ENCODE measurements at places on chromosomes 5 and 9.

- no peak for DNase-seq
Observed at GRCh38 chr9:110922145-110922544, 116.1 kb downstream of the LPAR1 start.

- peak; percentile 9 for DNase-seq
Observed at GRCh38 chr9:34332076-34332964, 3.0 kb downstream of the NUDT2 start.

DNA sequence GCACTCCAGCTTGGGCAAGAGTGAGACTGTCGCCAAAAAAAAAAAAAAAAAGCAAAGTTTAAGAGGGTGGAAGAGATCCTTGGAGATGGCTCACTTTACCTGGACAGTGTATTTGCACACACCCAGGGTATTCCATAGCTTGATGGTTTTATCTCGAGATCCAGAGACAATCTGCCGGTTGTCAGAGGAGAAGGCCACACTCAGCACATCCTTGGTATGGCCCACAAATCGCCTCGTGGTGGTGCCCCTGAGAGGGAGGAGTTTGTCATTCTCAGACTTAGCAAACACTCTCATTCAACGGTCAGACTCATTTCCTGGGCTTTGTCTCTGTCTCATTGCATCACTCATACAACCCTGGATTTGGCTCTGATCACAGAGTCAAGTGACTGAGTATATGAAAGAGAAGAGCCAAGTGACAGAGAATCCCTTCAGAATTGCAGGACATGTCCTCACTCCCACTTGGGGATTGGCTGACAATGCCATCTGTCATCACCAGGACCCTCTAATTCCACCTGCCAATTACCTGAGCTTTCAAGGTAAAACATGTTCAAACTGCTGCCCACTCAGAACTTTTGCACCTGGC is 2.2 kb downstream of the RACK1 start:
- DNase-seq, result no peak

DNA sequence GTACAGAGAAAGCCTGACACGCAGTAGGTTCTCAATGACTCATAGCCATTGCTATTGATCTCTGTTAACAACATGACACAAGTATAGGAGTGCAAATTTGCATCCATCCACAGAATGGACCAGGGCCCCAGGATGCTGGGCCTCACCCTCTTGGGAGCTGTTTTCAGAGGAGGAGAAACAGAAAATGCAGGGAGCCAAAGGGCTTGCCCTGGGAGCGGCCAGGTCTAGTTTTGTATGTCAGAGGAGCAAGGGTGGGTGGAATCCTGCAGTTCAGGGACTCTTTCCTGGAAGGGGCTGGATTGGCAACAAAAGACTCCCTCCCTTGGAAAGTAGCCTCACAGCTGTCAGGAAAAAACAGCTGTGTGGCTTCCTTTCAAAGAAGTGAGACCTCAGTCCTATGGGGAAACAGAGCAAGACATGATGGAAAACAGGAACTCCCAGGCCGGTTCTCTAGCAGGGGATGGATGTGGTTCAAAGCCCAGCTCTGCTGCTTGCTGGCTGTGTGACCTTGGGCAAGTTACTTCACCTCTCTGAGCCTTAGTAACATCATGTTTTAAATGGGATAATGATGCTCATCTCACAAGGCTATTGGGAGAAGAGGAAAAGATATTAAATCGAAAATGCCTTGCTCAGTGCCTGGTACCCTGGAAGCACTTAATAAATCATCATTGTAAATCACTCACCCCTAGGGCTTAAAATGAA is 50.5 kb upstream of the SH3PXD2B start:
- no peak for DNase-seq

- DNase-seq, result no peak
Observed at GRCh38 chr5:37789991-37790390, 49.9 kb downstream of the GDNF start.

DNA sequence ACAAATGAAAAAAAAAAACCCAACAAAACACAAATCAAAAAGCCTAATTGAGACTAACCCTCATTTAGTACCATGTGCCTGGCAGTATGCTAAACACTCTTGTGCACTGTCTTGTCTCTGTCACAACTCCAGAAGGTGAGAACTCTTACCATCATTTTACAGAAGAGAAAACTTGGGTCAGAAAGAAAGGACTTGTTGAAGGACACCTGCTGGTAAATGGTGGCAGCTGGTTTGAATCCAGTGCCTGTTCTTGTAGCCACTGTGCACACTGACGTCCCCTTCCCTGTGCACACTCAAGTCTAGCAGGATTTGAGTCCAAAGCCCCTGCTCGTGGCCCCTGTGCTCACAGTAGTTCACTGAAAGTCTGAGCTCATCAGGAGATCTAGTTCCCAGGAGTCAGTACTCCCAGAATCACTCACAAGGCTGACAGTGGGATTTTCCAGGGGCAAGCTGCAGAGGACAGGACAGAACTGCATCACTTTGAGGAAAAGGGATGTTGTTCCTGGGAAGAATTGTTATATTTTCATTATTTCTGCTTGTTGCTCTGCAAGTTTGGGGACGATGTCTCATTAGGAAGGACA is 43.0 kb upstream of the HSD17B4 start:
- DNase-seq, result peak; percentile 54

DNA sequence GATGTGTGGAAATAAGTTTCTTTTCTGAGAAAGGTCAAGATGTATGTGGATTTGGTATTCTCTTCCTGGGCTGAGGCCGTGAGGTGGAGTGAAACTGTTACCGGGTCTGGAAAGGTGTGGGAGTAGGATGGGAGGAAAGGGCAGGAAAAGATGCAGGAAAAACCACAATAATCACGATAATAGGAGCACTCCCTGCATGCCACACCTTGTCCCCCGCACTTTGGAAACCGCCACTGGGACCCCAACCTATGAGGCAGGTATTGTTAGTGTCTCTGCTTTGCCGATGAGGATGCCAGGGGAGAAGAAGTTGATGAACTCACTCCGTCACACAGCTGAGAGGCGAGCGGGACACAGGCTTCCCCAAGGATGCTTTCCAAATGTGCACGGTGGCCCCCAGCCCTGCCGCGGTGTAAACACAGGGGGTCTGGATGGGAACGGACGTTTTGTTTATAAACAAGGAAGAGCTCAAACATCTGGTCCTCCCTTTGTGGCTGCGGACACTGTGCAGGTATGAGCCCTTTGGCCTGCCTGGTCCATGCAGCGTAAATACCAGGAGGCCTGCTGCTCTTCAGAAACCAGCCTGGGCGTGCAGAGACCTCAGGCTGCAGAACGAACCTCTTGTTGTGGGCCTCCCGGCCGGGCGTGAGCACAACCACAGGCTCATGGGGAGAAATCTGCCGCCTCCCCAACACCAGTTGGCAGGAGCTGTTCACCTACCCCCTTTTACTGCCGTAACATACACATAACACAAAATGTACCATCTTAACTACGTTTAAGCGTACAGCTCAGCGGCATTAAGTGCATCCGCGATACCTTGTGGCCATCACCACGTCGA is 126.7 kb downstream of the COL23A1 start:
- DNase-seq, result no peak

- DNase-seq, result no peak
Observed at GRCh38 chr5:30279237-30279636, 914.2 kb upstream of the CDH6 start.

- peak; percentile 74 for DNase-seq
Observed at GRCh38 chr9:121267689-121268597, at the start of gene GSN. Gene GSN (plus strand): TSS chr9:121268162. CDS start chr9:121301972, 33,810 bp downstream.

GRCh38 chr9:27485158-27485557 is 38.9 kb upstream of the IFNK start:
- DNase-seq, result no peak

- no peak for DNase-seq
Observed at GRCh38 chr5:66976108-66976507, 220.5 kb downstream of the CD180 start.

DNA sequence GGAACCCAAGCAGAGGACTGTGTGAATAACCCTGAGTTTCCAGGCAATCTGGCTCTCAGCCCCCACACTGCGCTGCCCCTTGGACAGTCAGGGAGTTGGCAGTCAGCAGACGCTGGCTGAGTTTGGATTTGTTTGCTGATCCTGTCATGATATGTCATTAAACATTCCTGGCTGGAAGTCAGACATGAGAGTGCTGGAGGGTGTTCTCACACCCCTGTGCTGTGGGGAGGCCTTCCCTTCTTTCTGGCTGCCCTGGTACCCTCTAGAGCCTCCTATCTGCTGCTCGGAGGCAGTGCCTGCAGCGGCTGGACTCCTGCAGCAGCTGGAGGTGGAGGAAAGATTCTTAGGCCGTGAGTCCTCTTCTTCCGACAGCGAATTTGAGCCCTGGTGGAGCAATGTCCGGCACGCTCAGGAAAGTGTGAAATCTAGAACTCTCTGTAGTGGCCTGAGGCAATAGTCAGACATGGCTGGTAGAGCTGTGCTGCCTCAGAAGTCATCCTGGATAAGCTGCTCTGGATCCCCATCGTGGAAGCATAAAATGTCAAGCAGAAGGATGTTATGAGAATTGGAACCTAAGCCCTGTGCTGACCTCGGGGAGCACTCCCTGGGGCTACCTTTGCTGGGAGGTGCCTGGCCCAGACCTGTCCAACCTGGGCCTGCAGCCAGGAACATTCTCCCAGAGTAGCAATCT is 72.0 kb downstream of the PDE8B start:
- DNase-seq, result peak; percentile 39

- DNase-seq, result no peak
Observed at GRCh38 chr9:99178912-99179872, 42.5 kb downstream of the ALG2 start.

GRCh38 chr5:55454282-55454681 is 80.5 kb downstream of the PLPP1 start:
- no peak for DNase-seq

- DNase-seq, result no peak
Observed at GRCh38 chr9:105341434-105342146, 97.1 kb downstream of the SLC44A1 start.

DNA sequence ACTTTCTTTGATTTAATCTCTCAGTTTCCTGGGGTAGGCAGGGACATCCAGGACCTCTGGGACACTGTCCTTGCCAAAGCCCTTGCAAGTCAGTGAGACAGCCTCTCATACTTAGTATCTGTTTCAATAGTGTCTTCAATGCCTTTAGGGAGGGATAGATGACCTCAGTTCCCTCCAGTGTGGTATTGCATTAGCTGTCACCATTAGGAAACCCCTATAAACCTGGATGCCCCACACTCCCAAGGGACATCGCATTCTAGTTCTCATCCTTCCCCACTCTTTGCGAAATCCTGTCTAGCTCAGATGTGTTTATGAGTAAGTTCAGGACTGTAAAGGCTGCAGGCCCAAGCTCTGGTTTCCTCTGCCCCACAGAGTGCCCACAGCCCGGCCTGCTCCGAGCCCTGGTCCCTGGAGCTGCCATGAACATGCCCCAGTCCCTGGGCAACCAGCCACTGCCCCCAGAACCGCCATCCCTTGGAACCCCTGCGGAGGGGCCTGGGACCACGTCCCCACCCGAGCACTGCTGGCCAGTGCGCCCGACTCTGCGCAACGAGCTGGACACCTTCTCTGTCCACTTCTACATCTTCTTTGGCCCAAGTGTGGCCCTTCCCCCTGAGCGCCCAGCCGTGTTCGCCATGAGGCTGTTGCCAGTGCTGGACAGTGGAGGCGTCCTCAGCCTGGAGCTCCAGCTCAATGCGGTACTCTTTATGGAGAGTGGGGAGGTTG is 13.2 kb downstream of the TMEM8B start:
- DNase-seq, result no peak

GRCh38 chr9:125960626-125961025 is 213.5 kb downstream of the PBX3 start:
- no peak for DNase-seq

DNA sequence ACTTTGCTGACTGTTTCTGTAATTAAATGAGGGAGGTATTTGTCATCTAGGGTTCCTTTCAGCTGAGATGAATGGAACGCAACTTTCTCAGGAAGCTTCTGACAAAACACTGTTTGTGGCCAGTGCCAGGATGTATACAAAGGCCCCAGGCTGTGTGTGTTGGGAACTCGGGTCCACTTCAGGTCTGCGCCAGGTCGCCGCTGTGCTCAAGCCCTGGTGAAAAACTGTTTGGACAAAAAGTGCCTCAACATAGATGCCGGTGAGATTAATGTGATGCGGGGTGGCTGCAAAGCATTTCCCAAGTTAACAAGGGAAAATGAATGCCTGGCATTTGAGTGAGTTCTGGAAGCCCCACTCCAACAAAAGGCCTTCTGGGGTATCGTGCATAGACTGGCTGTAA is 156.4 kb downstream of the GABBR2 start:
- peak; percentile 18 for DNase-seq

DNA sequence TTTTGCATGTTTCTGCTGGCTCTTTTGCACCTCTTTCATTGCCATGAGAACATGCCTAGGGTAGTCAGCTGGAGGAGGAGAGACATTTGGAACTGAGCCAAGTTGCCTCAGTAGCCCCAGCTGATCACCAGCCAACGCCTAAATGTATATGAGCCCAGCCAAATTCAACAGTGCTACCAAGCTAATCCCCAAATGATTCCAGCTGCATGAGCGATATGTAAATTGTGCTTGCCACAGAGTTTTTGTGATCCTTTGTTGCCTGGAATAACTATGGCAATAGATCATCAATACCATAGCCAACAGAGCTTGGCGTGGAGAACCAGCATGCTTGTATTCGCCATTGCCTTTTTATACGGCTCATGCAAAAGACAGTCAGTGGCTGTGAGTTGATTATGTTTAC is 110.5 kb downstream of the PRDM6 start:
- DNase-seq, result no peak

GRCh38 chr5:44603496-44604272 is 205.1 kb upstream of the MRPS30 start:
- DNase-seq, result no peak

DNA sequence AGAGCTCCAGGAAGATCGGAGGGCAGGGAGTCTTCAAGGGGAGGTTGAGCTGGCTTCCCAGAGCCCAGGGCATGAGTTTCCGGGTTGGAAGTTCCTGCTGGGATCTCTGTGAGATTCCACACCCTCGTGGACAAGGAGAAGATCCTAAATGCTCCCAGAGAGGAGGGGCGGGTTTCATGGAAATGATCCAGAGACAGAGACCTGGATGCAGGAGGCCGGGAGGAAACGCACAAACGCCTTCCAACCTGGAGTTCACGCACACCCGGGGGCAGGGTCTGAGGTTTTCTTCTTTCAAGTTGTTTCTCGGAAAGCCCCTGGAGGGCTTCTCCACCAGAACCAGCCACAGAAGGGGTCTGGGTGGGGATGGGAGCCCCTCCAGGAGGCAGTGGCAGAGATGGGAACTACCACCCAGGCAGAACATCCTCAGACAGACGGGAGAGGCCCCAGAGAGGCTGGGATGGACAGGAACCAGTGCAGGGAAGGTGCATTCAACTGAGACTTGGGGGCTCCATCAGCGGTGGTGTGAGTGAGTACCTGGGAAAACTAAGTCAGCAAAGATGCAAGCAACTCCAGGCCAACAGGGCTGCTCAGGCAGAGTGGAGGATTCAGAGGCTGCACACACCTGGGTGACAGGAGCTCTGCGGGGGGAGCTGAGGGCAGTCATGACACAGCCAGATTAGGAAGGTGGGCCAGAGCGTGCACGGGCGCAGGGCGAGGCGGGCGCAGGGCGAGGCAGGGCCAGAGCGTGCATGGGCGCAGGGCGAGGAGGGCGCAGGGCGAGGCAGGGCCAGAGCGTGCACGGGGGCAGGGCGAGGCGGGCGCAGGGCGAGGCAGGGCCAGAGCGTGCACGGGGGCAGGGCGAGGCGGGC is 52.1 kb upstream of the EXOC3 start:
- no peak for DNase-seq

GRCh38 chr5:17206021-17206420 is 11.4 kb upstream of the BASP1 start:
- DNase-seq, result no peak

- no peak for DNase-seq
Observed at GRCh38 chr9:24382566-24382965, 163.1 kb downstream of the IZUMO3 start.

GRCh38 chr5:127957183-127957582 is 126.4 kb upstream of the SLC12A2 start:
- DNase-seq, result no peak

GRCh38 chr5:2385818-2386217 is 365.7 kb downstream of the IRX2 start:
- no peak for DNase-seq

Measured in T47D (cell line).